ENCODE measurements at places on chromosomes 12 and 14. TPM values are rescaled to one million over a fixed set of nuclear protein-coding genes. Genes with fewer than 3 reads are reported as not detected.

DNA sequence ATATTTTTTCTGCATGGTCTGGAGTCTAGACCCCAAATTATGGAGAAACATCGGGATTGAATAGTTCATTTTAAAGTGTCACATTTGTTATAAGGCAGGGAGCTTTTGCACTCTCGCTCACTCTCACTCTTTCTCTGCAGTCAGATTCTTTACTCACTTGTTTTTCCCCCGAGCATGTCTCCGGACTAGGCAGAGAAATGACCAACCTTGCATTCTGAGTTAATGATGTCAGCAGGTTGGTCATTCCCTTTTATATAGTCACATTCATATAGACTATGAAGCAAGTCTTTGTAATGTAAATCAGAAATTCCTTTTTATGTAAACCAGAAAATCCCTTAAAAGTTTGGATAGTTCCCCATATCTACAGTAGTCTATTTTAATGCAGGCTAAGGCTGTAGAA lies 4.1 kb downstream of the C12orf75 start:
- peaks cover 3% of the 10 kb centered on the region for H3K36me3 ChIP-seq
- peak overlapping the region; percentile 21 for H3K27ac ChIP-seq
- DNase-seq, result peak; percentile 92
- peaks cover 28% of the 10 kb centered on the region for H3K4me1 ChIP-seq
- H3K27me3 ChIP-seq, result no peaks in the 10 kb centered on the region

DNA sequence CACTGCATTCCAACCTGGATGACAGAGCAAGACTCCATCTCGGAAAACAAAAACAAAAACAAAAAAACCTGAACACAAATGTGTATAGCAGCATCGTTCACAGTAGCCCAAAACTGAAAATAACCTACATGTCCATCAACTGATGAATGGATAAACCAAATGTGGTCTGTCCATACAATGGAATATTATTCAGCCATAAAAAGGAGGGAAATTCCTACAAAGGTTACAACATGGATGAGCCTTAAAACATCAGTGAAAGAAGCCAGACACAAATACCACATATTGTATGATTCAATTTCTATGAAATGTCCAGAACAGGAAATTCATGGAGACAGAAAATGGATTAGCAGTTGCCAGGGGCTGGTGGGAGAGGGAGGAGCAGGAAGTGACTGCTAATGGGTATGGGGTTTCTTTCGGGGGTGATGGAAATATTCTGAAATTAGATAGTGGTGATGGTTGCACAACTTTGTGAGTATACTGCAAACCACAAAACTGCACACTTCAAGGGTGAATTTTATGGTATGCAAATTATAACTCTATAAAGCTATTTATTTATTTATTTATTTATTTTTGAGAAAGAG lies 4.0 kb downstream of the MYL2 start:
- no peak for DNase-seq
- H3K36me3 ChIP-seq, result no peaks in the 10 kb centered on the region
- no peak overlapping the region for H3K4me3 ChIP-seq
- H3K4me1 ChIP-seq, result no peaks in the 10 kb centered on the region

- peaks cover 4% of the 10 kb centered on the region for H3K36me3 ChIP-seq
- peak overlapping the region; percentile 89 for H3K4me3 ChIP-seq
- peaks cover 2% of the 10 kb centered on the region for H3K4me1 ChIP-seq
- H3K27ac ChIP-seq, result peak overlapping the region; percentile 91
- H3K27me3 ChIP-seq, result no peaks in the 10 kb centered on the region
Measured at GRCh38 chr12:104063712-104064030, 660 bp upstream of the HCFC2 start.

The SLC17A8 gene
- total RNA-seq, result not detected

The TOMM20L gene
- not detected for total RNA-seq
